GM19239 (cell line): ENCODE measurements at places on chromosomes 7 and 10.
A peak's percentile ranks its signal among the peaks of the same experiment; 100 is the strongest.

GRCh38 chr7:23100697-23101096 lies 4.9 kb upstream of the KLHL7 start:
- no peak for DNase-seq

GRCh38 chr7:12685550-12685949 lies 1.9 kb upstream of the ARL4A start:
- no peak for DNase-seq

DNA sequence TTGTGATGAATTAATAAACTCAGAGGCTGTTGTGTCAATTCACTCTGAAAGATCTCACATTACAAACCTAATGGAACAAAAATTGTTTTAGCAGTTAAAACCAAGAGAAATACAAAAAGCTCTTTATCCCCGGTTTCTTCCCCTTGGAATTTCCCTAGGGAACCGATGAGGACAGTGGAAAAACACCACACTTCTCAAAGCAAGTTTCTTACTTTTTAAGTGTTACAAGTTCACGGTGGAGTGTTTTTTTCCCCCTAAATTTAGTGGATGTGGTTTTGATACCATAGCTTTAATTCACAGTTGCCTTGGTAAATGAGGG lies 10.3 kb downstream of the BAMBI start:
- DNase-seq, result no peak

GRCh38 chr7:47040795-47041347 lies 541.0 kb downstream of the TNS3 start:
- no peak for DNase-seq

DNA sequence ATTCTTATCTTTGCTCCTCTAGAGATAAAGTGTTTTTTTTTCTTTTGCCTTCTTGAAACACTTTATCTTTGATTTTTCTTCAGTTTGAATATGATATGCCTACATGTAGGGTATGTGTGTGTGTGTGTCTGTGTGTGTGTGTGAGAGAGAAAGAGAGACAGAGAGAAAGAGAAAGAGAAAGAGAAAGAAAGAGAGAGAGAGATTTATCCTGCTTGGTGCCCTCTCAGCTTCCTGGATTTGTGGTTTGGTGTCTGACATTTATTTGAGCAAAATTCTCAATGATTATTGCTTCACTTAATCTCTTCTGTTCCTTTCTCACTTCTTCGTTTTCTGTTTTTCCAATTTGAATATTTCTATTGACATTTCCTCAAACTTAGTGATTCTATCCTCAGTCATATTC lies 60.3 kb downstream of the RAB18 start:
- DNase-seq, result no peak

DNA sequence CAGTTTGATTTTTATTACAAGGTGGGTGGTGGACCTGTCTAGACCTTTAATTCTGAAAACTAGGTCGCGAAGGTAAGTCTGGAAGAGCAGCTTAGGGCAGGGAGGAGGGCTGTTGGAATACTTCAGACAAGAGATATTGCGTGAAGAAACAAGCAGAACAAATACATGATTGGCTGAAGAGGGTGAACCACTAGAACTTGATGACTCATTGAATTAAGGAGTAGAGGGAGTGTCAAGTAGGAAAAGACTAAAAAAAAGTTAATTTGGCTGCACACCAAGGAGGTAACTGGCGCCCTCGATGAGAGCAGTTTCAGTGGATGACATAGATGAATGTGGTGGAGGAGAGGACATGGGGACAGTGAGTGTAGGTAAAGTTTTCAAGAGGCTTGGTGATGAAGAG lies 41.3 kb downstream of the WNT2 start:
- DNase-seq, result no peak

DNA sequence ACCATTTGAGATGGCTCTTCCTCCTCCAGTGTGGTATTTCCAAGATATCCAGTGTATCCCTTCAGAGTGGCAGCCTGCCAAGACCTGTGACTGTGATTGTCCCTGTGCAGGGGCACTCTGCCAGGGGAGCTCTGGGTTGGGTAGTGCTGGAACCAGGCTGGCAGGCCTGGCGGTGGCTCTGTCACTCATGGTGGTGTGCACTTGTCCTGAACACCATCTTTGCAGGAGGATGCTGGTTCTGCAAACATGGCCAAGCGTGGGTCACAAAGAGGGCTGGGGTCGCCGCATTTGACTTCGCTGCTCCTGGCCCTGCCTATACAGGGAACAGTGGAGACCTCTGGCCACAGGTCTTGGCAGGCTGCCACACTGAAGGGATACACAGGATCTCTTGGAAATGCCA lies 205.2 kb downstream of the PRPF18 start:
- no peak for DNase-seq

DNA sequence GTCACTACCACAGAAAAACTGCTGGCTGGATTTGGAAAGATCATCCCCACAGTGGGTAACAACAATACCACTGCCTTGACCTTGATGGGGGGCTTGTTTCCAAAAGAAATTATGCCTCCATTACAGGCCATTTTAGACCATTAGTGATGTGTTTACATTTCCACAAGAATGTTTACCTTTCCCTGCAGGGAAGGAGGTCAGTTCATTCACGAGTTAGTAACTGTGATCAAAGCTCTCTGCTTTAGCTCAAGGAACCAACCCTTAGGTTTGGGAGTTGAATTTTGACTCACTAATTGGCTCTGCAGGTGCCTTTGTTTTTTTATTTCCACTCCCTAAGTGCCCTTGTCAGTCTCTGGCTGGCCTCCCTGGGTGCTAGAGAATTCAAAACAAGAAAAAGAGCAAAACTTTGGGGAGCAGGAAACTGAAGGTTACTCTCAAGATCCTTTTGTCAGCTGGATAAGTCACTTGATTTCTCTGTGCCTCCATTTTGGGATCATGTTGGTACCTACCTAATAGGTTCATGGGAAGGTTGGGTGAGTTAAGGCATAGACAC lies 41.1 kb upstream of the NUPR2 start:
- DNase-seq, result no peak

- DNase-seq, result no peak
Measured at GRCh38 chr7:36966039-36966438, 241.7 kb upstream of the AOAH start.

DNA sequence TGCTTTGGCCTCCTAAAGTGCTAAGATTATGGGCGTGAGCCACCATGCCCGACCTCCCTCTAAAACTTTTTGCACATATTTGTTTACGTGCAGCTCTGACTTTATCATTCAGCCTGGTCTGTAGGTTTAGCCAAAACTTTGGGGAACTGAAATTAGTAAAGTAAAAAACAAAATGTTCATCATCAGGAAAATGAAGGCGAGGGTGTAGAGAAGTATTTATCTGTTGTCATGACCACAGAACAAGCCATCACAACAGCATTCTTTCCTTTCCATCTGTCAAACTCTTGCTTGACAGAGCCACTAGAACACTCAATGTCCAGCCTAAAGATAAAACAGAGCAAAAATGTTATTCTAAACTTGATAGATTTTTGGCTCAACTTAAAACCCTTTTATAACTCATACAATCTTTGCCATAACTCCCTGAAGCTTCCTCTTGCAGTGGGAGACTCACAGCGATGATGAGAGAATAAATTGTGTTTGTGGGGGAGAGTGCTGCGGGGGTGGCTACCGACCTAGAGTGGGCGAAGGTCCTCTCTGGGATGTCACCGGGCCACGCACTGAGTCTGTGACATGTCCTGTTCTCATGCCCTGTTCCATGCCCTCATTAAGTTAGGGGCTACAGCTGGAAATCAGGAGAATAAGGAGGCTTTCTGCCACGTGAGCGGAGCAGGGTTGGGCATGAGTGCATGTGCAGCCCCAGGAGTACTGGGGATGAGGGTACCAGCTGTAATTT lies 58.6 kb upstream of the MKRN1 start:
- no peak for DNase-seq

GRCh38 chr10:22438711-22439110 lies 93.4 kb downstream of the SPAG6 start:
- DNase-seq, result no peak

GRCh38 chr10:103470761-103471653 lies 8.0 kb downstream of the CALHM3 start:
- peak; percentile 72 for DNase-seq

DNA sequence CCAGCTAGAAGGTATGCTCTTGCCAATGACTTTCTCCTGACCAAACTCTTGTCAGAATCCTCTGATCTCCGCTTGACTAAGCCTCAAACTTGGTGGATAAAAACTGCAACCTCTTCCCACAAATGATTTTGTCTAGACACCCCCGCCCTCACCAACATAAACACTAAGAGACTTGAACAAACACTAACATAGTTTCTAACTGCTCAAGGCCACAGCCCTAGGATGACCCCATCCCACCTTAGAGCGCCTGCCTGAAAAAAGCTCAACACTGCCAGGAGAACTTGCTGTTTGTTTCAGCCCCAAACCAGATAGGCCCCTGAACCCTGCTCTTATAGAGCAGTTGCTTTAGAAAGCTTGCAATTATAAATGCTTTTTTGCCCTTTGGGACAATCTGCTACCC lies 71.8 kb downstream of the LRRN3 start:
- DNase-seq, result no peak

DNA sequence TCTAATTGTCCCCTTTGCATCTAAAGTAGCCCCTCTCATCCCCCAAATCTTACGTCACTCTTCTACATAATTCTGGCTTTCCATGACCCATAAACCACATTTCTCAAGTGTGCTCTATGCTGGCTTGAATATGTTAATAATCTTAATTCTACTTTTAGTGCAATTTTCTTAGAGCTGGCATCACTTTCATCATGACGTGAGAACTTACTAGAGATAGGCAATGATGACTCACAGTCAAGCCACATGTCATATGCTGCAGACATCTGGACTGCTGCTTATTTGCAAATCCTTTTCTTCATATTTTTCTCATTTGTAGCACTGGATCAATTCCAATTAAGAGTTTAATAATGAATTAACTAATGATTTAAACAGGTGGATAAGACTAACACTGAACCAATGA lies 260.7 kb upstream of the PRKCQ start:
- no peak for DNase-seq

- DNase-seq, result no peak
Measured at GRCh38 chr10:55746002-55746401, 615.1 kb downstream of the ZWINT start.

DNA sequence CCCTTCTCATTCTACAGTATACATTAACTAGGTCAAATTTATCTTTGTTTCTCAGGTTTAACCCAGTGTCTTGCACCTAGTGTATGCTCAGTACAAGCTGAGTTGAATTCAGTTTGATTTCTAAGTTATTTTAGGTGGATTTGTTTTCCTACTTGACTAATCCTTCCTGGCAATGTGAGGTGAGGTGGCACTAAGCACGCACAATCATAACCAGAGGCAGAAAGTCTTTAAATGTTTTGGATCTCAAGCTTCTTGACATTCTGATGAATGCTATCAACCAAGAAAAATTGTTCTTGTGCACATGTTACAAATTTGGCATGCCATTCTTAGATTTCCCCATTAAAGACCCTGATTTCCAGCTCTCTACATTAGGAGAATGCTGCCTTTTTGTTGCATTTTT lies 3.2 kb downstream of the BZW2 start:
- no peak for DNase-seq

DNA sequence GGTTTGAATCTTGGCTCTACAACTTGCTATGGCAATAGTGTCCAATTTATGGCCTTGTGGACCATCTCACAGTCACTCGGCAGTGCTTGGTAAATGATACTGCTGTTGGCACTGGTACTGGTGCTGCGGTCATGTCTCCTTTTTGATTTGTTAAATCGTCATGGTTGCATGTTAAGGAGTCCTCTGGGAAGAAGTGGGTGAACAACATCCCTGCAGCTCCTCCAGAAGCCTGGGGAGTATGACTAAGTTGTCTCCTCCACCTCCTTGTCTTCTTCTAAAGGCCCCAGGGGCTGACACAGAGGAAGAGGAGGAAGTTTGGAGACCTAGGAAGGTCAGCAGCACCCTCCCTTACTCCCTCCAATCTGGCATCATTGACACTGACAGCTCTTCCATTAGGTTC lies 8.5 kb downstream of the ITPRIP start:
- DNase-seq, result no peak

- no peak for DNase-seq
Measured at GRCh38 chr10:76073524-76073923, 642.1 kb downstream of the LRMDA start.

DNA sequence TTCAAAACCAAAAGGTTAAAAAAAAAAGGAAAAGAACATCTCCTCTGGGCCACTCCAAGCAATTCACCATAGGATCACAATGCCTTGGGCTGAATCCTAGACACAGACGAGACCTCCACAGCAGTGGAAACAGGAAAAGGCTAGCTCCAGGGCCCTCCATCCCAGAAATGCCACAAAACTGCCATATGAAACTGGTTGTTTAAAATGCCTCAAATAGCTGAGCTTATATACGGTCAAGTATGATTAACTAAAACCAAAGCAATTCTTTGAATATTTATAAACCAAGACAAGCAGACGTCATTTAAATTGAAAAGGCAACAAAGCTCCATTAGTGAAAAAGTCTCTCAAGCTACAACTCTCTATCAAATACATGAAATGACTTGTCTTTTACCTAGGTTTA lies 63.1 kb downstream of the DOCK4 start:
- no peak for DNase-seq

DNA sequence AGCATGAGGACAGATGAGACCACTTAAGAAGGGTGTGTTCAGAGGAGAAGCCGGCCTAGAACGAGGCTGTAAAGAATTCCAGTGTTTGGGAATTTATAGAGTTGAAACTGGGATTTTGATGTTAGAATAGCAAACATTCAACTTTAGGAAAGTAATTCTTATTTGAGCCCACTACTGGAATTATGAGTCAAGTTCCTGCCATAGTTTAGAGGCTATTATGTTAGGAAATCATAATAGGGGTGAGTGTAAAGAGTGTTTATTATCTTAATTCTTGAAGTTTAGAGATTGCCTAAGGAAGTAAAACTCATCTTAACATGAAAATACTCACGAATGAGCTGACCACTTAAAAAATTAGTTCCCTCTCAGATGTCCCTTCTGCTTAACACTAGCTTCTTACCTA lies 2.1 kb downstream of the CBLL1 start:
- DNase-seq, result no peak

DNA sequence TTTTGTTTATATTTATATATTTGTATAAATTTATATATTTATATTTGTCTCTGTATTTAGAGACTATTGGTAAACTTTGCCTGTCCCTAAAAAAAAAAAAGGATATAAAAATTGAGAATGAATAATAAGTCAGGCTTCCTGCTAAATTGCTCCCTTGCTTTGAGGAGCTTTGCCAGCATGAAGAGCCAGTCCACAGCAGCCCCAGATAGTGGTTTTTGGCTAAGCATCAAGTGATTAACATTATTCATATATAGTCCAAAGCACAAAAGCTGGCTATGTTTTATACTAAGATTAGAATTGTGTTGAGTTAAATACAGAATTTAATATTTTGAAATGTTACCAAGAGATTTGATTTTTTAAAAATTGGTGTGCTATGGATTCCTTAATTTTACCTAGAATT lies 264.9 kb upstream of the FERD3L start:
- DNase-seq, result no peak

- DNase-seq, result no peak
Measured at GRCh38 chr10:13365831-13366230, 17.7 kb upstream of the SEPHS1 start.

GRCh38 chr7:117435475-117436043 lies 8.3 kb upstream of the ASZ1 start:
- DNase-seq, result no peak

- peak; percentile 89 for DNase-seq
Measured at GRCh38 chr7:158587162-158588084, at the start of gene PTPRN2. PTPRN2 (minus strand) TSS chr7:158587823.

GRCh38 chr7:51249187-51249945 lies 67.2 kb downstream of the COBL start:
- DNase-seq, result no peak

- DNase-seq, result no peak
Measured at GRCh38 chr10:129253865-129254179, 213.2 kb upstream of the MGMT start.

- no peak for DNase-seq
Measured at GRCh38 chr7:152937282-152937681, 177.7 kb downstream of the ACTR3B start.
